ENCODE measurements at places on chromosomes 6 and 20. TPM values are rescaled to one million over a fixed set of nuclear protein-coding genes. Genes with fewer than 3 reads are reported as not detected.

Gene ZSCAN23
- 6.7 TPM for polyA plus RNA-seq

Gene SIRPB1
- polyA plus RNA-seq: 0.71 TPM

Gene RSPO3
- 12.7 TPM for polyA plus RNA-seq

Gene ZNF391
- 4.3 TPM for polyA plus RNA-seq

DNA sequence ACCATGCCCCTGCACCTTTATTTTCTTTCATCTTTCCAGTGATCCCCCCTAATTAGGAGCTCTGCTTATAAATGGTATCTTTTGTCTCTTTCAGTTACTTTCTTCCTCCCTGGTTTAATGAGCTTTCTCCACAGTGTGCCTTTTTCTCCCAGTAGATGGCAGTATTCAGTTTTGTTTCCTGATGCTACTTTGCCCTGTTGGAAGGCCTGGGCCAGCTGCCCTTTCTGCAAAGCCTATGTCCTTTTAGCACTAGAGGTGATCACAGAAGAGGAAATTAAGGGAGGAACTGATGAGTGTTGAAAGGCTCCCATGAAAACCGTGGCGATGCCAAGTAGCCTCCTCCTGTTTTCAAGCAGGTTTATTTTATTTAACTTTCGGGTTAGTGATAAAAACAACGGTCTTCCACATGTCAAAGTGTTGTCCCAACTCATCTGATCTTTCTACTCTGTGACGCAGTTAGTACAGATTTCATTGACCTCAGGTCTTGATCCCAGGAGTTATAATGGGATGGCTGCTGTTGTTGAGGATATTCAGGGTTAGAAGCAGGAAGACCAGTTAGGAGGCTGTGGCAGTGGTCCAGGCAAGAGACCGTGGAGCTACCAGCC, 184.2 kb upstream of the BMP2 start:
- DNase-seq: peak; percentile 34

GRCh38 chr6:12595161-12595811, 121.3 kb upstream of the PHACTR1 start:
- no peak for DNase-seq

- DNase-seq: no peak
Measured at GRCh38 chr6:13495112-13495776, 7.8 kb upstream of the GFOD1 start.

- no peak for DNase-seq
Measured at GRCh38 chr20:45406260-45407066, 1.6 kb upstream of the DBNDD2 start.

- DNase-seq: no peak
Measured at GRCh38 chr6:30570740-30571074, 535 bp upstream of the ABCF1 start.

DNA sequence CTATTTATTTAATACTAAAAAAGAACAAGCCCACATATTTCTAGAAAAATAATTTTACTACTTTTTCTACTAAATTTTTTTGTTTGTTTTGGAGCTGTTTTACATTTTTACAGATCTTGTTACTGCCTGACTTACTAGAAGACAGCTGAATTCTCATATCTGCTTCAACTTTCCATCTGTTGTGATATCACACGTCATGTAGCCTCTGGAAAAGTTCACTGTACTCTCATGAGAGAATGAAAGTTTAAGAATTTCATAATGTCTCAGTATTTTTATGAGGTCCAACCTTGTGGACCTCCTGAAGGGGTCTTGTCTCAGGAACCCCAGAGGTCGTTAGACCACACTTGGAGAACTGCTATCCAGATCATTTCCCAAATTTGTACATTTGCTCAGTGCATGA, 81.7 kb upstream of the MTHFD1L start:
- DNase-seq: no peak

DNA sequence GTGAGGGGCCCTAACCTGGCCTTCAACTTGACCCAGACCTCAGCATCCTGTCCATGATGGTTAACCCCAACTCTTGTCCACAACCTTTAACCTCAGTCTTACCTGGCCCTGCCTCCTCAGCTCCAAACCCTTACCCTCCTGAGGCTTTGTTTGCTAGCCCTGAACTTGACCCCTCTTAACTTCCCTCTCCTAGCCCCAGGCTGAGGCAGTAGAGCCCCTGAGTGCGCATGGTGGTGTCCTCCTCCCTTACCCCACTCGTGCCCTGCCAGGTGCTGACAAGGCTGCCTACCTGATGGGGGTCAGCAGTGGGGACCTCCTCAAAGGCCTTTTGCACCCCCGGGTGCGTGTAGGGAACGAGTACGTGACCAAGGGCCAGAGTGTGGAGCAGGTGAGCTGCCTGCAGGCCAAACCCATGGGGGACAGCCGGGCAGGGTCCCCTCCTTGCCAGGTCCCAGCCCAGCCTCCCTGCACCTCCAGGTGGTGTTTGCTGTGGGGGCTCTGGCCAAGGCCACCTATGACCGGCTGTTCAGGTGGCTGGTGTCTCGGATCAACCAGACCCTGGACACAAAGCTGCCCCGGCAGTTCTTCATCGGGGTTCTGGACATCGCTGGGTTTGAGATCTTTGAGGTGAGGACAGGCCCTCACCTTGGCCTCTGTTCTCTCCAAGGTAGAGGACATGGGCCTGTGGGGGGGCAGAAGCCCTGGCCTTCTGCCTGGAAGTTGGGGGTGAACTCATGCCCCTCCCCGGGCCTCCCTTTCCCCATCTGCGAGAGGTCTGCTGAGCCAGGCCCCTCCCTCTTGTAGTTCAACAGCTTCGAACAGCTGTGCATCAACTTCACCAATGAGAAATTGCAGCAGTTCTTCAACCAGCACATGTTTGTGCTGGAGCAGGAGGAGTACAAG, 31.9 kb downstream of the MYH7B start:
- DNase-seq: no peak

GRCh38 chr6:36267731-36268477, 2.0 kb upstream of the PNPLA1 start:
- no peak for DNase-seq

- DNase-seq: no peak
Measured at GRCh38 chr6:138104618-138105213, 2.5 kb downstream of the PERP start.
